ENCODE measurements at places on chromosomes 6 and 20.

DNA sequence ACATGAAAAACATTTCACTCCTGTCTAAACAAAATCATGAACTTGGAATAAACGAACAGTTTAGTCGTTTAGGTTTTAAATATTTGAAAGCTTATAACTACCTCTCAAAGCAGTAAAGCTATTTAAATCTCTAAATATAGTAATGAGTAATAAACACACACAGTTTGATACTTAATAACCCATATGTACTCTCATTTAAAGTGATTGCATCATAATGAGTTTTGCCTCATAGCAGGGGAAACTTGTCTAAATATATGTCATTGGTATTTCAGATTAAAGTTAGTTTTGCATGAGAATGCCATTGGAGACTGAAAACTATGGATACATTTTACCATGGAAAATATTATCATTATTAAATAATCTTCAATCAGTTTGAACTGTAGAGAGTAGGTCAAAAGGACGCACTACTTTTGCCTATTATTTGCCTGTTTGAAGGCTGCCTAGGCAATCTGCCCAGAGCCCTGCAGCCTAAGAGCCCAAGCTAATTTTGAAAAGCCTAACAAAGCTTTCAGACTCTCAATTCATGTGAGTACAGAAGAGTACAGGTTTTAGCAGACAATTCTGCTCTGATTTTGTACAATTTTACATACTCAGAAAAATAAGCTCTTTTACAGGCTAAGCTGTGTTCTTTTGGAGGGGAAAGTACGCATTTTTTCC lies 632.8 kb downstream of the HACE1 start:
- DNase-seq: no peak

DNA sequence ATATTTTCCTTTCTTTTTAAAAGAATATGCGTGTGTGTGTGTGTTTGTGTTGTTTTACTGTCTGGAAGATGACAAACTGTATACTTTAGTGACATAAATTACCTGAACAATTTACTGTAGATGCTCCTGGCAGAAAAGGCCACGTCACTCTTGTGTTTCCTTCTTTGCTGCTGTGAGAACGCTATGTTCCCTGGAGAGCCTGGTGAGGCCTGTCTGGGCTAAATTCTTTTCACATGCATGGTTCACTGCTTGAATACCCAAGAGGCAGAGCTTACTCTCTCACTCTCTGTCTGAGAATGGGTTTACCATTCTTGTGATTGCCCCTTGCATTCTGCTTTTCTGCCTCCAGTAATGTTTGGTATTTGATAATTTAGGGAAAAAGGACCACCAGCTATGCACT lies 64.3 kb downstream of the EDN1 start:
- peak; percentile 71 for DNase-seq

GRCh38 chr20:32623667-32624157 lies 38.6 kb upstream of the NOL4L start:
- no peak for DNase-seq

- DNase-seq: no peak
Measured at GRCh38 chr6:36999751-37000125, 5.7 kb upstream of the FGD2 start.

DNA sequence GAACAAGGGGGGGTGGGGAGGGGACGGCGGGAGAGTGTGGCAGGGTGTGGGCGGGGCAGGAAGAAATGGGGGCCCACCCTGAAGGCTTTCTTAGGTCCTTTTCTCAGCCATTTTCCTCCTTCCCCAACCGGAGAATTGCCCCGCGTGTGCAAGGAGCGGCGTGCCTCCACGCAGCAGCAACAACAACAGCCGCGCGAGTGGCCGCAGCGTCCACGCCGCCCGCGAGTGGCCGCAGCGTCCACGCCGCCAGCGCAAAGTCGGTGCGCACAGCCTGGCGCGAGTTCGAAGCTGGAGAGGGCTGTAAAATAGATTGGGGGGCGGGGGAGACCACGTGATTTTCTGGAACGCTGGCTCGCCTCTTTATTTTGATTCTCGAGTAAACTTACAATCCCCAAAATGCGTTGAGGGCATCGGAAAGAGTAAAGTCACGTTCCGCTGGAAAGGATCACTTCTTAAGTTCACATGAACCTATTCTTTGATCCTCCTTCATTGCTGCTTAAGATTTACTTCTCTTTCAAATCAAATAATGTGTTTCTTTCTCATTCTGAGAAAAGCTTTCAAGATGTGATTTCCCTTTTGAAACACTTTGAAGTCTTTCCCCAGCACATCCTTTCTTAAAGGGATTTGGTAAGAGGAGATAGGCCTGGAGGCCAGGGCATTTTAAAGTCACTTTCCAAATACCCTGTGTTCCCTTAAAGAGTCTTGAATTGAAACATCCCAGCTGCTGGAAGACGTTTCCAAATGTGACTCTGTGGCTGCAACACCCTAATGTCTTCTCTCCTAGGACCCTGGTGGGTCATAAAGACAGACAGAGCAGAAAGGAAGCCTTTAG lies 66.7 kb upstream of the ZNF217 start:
- peak; percentile 29 for DNase-seq

- DNase-seq: no peak
Measured at GRCh38 chr6:166742981-166743380, 115.9 kb upstream of the RPS6KA2 start.

DNA sequence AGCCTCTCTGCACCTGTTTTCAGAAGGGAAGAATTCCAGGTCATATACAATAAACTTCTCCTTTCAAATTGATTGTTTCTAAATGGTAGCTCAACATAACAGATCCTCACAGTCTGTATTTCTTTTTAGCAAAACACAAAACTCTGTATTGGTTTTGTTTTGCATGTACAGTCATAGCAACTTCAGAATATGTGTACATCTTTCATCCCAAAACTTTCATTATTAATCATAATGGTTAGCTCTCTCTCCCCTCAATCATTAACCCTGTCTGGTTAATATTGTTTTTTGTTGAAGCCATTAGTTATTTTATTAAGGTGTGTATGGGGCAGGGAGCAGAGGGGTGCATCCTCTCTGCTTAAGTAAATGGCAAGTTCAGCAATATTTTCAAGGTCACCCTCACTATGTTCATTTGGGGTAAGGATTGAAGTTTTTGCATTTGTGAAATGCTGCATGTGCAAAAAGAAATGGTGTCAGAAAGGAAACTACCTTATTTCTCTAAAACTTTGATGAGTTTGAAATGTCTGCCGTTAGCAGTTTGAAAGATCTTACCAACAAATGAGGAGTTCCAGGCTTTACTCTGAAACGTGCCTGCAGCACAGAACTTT lies 136.8 kb upstream of the BTBD3 start:
- no peak for DNase-seq

DNA sequence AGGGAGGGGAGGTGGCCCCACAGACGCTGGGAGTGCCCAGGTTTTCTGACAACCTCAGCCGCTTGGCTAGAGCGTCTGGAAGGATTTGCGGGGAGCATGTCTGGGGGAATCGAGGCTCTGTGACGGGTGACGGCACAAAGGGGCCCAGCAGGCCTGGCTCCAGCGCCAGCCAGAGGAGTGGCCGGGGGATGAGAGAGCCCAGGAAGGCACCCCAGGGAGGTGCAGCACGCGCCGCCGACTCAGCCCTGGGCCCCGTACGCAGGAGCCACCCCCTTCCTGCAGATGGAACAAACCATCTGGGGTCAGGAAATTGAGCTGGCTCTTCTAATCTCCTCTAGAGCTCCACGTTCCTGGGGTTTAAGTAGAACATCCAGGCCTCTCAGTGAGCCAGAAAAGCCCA lies 5.9 kb upstream of the SLCO4A1 start:
- DNase-seq: peak; percentile 18

DNA sequence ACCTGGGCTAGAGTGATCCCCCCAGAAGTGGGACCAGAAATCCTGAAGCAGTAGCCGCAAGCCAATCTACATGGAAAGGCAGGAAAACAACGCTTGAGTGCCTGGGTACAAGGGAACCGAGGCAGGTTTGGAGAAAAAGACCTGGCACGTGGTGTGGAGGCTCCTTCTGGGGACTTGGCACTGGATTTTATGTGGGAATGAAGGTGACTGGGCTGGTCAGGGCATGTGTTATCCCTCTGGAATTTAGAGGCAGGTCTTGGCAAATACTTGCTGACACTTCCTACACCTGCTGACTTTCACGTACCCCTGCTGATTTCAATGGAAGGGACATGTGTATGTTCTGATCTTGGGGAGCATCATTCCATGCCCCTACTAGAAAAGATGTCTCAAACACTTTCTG lies 25.0 kb upstream of the FAM217A start:
- no peak for DNase-seq

DNA sequence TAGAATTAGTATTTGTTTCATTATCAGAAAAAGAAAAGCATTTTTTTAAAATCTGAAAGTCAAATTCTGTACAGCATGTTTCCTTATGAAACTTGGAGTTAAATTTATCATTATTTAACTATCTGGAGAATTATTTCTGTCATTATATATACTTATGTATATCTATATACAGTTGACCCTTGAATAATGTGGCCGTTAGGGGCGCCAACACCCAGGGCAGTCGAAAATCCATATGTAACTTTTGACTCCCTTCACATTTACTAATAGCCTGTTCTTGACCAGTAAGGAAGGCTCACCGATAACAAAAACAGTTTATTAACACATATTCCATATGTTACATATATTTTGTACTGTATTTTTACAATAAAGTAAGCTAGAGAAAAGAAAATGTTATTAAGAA lies 341.2 kb downstream of the ADGRB3 start:
- DNase-seq: no peak

- peak; percentile 9 for DNase-seq
Measured at GRCh38 chr20:38985060-38985459, 22.9 kb downstream of the DHX35 start.

- DNase-seq: peak; percentile 30
Measured at GRCh38 chr6:106098383-106099234, 12.5 kb downstream of the PRDM1 start.

- no peak for DNase-seq
Measured at GRCh38 chr6:103255132-103255531, 1604.6 kb downstream of the HACE1 start.

- no peak for DNase-seq
Measured at GRCh38 chr6:82145926-82146452, 101.6 kb downstream of the IBTK start.

DNA sequence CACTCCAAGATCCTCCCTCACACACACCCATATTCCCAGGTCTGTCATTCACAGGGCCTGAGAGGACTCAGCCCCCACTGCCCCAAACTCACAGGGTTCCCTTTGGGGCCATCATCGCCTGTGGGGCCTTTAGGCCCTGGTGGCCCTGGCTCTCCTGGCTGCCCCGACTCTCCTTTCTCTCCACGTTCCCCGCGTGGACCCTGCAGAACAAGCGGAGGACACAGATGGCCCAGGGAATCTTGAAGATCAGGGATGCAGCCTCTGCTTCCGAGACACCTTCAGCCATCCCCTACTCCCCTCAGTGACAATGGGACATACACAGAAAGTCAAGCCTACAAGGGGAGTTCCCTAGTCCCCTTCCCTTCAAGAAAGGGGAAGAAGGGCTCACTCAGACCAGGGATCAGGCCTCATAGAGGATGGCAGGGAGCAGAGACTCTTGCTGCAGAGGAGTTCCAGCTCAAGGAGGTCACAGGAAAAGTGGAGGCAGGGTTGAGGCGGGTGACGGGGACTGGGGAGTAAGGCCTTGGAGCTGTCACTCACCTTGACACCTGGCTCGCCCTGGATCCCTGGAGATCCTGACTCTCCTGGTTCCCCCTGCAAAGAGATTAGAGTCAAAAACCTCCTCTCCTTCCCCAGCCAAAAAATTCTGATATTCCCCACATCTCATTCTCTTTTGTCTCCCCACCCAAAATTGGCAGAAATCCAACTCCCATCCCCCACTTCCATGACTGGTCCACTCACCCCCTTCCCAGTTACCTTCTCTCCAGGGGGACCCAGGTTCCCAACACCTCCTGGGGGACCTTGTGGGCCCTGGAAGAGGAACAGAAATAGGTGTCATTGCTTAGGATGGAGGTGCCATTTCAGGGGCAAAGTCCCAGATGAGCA lies 22.7 kb downstream of the COL11A2 start:
- DNase-seq: no peak

- no peak for DNase-seq
Measured at GRCh38 chr20:31710423-31711108, 12.1 kb downstream of the BCL2L1 start.

- DNase-seq: no peak
Measured at GRCh38 chr20:2103461-2104153, 2.0 kb downstream of the STK35 start.

DNA sequence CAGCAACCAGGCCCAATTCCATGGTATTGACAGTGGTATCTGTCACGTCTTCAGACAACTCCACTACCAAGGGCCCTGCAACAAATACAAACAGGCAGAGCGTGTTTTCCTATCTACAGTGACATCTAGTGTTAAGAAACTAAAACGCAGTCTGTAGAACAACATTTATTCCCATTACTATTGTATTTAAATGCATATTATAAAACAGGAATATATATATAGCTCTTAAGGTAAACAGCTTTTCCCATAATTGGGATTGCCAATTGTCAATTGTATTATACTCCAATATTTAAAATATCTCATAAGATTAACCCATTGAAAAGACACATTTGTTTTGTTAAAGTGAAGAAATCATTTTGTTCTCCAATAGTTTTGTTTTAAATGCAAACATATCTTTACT lies 97.2 kb downstream of the KIF16B start:
- peak; percentile 47 for DNase-seq

- DNase-seq: peak; percentile 8
Measured at GRCh38 chr6:42923666-42924065, 5.6 kb upstream of the CNPY3 start.

- no peak for DNase-seq
Measured at GRCh38 chr6:36668591-36668990, 9.9 kb upstream of the CDKN1A start.

DNA sequence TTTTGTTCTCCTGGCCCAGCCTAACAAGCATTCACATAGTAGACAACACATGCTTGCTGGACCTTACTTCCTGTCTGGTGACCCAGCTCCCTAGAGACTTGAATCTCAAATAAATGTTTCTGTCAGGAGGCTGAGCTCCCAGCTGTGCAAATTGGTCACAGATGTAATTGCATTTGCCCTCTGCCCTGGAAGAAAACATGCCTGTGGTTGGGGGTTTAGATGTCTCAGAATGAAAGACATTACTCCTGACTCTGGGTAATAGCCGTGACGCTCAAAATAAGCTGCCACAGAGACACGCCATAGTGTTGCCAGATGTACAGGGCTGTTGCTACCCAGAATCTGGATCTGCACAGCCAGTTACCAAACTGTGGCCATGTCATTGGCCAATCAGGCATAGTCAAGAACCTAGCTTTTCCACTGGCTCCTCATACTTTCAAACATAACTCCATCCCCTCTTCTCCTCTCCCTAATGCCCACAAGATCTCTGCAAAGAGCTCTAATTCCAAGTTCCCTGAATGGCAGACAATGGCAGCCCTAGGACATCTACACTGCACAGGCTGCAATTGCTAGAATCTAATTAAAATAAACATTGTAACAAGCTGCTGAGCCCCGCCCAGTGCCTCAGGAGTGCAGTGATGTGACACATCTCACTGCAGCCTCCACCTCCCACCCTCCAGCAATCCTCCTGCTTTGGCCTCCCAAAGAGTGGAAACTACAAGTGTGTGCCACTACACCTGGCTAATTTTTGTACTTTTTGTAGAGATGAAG lies 32.8 kb upstream of the GMPR start:
- DNase-seq: peak; percentile 60

DNA sequence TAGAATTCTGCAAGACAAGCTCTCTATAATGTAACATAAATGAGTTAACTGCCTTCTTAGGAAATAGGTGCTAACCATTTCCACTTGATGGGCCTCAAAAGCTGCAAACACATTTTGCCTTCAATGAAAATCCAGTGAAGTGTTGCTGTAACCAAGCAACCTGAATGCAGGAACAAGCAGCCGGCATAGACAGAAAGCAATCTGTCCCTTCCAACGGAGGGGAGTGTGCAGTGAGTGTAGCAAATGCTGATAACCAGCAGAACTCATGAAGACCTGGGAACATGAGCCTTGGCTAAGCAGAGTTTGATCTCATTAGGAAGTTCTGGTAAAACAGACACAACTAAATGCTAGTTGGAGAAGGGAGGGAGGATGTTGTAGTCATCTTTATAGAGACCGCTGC lies 697.8 kb downstream of the KIF16B start:
- DNase-seq: no peak
